ENCODE measurements at places on chromosomes 16 and 17.

DNA sequence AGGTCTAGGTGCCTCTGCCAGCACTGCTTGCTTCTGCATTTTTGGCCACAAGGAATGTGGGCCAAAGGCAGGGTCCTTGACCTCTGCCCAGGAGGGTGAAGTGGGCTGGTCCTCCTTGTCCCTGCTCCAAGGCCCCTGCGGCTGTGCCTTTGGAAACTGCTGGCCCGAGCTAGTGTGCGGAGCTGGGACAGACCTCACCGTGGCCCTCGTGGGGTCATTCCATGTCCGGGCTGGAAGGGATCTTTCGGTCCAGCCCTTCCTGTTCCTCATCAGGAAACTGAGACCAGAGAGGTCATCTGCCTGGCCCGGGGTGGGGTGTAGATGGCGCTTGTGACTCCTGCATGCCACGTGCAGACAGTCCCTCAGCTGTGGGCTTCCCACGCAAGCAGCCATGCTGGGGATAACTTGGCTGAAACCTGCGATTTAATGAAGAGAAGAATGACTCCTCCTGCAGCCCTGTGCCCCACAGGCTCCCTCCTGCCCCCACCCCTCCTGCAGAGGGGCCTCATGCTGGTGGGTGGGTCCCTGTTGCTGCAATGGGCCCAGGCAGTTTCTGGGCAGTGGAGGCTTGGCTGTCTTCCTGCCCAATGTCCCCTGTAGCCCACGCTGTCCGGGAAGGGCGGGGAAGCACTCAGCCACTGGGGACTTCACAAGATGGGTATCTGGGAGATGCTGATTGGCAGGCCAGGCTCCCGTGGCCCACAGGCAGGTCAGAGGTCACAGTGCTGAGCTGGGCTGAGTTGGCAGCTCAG lies 245.2 kb downstream of the SEC14L1 start:
- no peak for DNase-seq

- DNase-seq: no peak
Measured at GRCh38 chr16:149024-149660, 3.3 kb upstream of the HBZ start.

GRCh38 chr16:86406056-86406455 lies 104.3 kb upstream of the FOXF1 start:
- no peak for DNase-seq

DNA sequence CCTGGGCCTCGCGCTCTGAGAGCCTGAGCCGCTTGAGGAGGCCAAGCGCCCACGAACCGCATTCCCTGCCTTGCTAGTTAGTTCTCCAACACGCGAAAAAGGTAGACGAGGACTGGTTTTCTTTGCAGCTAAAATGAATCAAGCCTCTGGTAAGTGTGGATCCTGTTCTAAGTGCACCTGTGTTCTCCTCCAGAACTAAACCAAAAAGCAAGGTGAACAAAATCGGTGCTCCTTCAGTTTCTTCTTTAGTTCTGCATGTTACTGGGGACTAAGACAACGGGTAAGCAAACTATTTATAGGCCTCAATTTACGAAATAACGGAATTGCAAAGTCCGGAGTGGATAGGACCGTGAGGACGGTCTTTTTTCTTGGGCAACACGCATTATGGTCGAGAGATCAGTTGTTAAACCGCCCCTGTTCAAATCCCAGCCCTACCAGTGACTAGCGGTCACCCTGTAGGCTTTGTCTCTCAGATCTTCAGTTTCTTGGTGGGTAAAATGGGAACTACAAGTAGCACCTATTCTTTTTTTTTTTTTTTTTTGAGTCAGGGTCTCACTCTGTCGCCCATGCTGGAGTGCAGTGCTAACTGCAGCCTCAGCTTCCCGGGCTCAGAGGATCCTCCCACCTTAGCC lies 993 bp upstream of the ANKRD11 start:
- no peak for DNase-seq

GRCh38 chr17:13485327-13485726 lies 116.4 kb downstream of the HS3ST3A1 start:
- no peak for DNase-seq

DNA sequence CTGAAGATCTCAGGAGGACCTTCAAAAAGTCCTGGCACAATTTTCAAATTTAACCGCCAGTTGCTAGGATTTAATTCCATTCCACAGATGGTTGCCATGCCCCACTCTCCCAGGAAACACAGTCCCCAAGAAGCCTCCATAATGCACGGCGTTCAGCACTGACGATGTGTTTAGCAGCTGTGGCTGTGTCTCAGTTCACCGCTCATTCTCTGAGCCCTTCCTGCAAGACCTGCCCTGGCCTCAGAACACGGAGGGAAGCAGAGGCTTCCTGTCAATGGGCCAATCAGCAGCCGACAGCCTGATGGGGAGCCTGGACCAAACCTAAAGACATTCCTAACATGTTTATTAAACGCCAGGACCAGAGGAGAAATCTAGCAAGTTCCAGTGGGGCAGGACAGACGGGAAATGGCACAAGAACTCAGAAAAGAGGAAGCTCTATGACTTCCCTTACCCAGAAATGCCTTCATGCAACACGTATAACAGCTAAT lies 4.9 kb downstream of the MYLK3 start:
- no peak for DNase-seq

- no peak for DNase-seq
Measured at GRCh38 chr16:22324787-22325597, 27.8 kb downstream of the POLR3E start.

GRCh38 chr16:66953462-66954096 lies 7.5 kb upstream of the CES3 start:
- no peak for DNase-seq

- DNase-seq: no peak
Measured at GRCh38 chr16:68065716-68066305, 19.4 kb upstream of the NFATC3 start.

DNA sequence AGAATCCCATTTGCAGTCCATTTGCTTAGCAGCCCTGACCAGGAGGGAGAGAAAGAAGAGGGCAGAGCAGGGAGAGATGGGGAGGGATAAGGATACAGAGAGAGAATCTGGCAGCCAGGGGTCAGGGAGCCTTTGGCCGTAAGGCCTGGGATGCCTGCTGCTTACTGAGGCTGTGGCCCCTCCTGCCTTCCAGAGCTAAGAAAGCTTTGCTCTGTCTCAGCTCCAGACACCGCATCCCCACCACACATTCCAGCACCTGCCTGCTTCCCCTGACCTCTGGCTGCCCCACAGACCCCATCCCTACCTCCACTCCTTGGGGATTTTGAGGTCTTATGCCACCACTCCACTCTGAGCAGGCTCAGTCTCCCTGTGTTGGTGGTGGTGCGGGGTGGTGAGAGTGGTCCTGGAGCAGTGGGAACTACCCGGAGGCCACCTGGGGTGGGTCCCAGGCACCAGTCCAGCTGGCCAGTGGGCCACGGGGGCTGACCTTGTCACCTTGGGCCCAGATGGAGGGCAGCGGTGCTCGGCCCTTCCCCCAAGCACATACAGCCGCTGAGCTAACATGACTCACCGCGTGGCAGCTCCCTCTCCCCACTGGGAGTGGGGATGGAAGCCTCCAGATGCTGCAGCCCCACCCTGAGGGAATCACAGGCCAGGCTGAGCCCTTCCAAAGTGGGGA lies 58.3 kb downstream of the RAI1 start:
- DNase-seq: no peak

DNA sequence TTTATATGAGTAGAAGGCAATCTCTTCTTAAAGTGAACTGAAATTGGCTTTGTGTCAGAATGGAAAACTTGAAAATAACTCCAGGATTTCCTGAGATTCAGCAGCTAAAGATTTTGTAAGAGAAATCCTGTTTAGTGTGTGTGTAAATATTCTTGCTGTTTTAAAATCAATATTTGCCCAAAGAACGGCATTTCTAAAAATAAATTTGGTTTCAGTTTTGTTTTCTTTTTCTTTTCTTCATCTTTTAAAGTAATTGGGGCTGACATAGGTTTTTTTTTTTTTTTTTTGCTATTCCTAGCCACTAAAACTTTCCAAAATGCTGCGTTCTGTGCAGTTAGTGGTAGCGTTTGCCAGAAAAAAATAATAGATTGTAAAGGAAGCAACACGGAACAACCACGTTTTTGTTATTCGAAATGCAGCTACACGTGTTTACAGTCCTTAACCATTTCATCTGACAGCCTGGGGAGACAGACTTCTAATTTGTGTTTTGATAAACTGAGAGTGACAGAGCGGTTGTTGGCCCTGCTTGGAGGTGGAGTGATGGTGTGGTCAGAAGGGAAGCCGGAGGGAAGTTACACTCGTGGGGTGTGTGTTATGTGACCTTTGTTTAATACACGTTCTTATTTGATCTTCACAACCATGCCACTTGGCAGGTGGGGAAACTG lies 21.6 kb upstream of the SMPD3 start:
- DNase-seq: no peak

DNA sequence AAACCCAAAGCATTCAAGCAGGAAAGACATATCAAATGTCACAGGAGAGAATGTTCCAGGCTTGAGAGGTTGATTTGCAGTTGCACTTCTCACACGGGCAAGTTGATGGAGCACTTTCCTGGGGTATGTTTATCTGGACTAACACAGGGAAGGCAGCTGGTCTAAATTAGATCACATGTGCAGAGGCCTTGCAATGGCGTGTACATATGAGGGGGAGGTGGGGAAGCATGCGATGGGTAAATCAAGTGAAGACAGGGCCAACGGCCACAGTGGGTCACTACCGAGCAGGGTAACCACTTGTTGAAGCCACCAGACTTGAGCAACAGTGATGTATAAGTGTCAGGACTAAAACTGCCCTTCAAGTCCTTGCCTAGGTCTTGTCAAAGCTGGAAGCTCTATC lies 156.6 kb upstream of the MAF start:
- no peak for DNase-seq

DNA sequence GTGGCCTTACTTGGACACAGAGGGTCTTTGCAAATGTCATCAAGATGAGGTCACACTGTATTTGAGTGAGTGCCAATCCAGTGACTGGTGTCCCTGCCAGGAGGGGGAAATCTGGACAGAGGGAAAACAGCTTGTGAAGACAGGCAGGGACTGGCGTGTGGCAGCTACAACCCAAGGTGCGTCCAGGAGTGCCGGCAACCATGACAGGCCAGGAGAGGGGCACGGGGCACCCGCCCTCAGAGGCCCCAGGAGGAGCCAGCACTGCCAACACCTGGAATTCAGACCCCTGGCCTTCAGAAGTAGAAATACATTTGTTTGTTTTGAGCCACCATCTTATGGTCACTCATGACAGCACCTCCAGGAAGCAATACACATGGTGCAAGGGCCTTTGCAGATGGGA lies 225.7 kb downstream of the CPPED1 start:
- DNase-seq: no peak

- no peak for DNase-seq
Measured at GRCh38 chr16:83762141-83762991, 45.4 kb upstream of the HSBP1 start.

DNA sequence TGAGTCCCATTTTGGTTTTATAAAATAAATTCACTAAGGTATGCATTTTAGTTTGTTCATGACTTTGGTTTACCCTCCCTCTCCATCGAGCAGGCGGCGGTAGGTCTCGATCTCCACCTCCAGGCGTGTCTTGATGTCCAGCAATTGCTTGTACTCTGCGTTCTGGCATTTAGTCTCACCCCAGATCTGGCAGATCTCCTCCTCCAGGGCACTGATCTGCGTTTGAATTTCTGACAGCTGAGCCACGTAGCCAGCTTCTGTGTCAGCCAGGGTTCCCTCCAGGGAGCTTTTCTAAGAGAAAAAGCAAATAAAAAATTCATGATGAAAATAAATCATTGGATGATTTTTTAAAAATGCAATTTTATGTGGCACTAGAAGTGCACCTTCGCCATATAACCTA lies 4.2 kb downstream of the KRT24 start:
- no peak for DNase-seq

- DNase-seq: no peak
Measured at GRCh38 chr16:52451971-52452421, 94.9 kb downstream of the TOX3 start.

DNA sequence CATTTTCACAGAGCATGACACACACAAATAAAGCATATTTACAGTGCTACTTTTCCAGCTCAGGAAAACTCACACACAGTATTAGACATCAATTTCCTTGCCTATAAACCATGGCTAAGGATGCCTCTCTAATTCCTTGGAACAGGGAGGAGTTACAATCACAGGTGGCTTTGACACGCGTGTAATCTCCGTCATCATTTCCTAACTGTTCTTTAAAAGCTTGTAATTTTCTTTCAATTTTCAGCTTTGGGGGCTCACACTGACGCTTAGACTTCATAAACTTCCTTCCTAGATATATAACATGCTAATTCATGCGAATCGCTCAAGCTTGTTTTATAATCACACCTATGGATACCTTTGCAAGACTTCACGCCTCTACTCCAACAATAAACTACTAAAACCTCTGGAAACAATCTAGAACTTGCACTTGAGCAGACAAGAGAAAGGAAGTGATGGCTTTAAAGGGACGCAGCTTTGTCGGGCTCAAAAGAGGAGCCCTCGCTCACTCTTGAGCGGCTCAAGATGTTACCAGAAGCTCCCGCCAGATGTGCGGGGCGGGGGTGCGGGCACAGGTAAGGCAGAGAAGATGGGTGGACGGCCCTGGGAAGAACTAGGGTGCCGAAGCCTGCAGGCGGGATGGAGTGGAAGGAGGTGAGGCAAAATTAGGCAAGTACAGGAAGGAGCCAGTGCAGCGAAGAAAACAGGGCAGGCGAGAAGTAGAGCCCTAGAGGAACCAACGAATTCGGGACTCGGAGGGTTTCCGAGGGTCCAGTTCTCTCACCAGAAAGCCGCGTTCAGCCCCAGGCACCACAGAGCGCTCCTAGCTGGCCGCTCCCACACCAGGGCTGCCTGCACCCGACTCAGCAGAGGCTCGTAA lies 631 bp downstream of the RETREG3 start:
- peak; percentile 70 for DNase-seq

DNA sequence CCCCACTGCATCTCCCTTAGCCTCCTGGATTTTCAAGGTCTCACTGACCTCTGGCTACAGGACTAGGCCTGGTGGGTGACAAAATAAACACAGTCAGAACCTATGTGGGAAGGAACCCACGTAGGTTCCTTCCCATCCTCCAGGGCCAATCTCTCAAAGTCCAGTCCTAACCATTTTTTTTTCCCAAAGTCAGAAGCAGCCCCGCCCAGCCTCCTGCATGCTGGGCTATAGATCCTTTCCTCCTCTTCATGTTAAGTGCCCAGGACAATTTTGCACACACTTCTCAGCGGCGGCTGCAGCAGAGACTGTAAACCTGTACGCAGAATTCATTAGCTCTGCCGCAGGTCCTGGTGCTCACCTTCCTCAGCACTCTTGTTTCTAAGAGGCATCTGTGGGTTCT lies 285.8 kb downstream of the NPIPA8 start:
- DNase-seq: no peak

DNA sequence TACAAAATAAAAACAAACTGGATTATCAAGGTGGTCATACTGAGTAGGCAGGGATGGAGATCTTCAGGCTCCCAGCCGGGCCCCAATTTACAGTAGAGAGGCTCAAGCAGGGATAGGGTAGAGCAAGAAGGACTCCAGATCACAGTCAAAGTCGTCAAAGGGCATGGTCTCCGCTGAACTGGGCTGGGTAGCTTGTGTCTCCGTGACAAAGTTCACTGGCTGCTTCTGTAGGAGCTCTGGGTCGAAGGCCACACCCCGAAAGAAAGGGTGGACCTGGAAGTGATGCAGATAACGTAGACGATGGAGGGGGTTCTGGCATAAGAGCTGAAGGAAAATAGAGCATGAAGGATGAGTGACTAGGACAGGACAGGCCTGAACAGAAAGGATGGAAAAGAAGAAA lies 3.6 kb downstream of the RSKR start:
- no peak for DNase-seq

Data from stimulated activated effector memory CD8-positive, alpha-beta T cell treated with anti-CD3 and anti-CD28 coated beads, Interleukin-12 subunit alpha, Interleukin-12 subunit beta, amount 100 ng/mL, for 72 hours (primary cell).